Cardiac fibroblast (primary cell): ENCODE measurements at places on chromosomes 4 and X.

GRCh38 chr4:37908488-37909331 is 17.8 kb downstream of the TBC1D1 start:
- DNase-seq, result peak; percentile 81

GRCh38 chr4:169823685-169824084 is 65.9 kb upstream of the HPF1 start:
- peak; percentile 76 for DNase-seq

DNA sequence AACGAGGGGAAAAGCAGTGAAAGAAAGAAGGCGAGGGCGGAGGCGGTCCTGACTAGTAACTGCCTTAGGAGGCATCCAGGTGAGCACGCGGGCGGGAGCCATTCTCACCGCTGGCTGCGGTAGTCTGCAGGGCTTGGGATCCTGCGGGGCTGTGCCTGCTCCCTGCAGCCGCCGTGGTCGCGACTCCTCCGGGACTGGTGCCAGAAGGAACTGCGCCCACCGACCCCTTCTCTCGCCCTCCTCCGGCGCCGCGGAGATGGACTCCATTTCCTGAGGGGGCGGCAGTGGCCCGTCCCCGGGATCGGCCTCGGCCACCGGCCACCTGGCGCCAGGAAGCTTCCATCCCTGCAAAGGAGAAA is 543 bp downstream of the NFXL1 start:
- peak; percentile 1 for DNase-seq

- peak; percentile 3 for DNase-seq
Observed at GRCh38 chr4:55903577-55903976, 45.2 kb upstream of the CEP135 start.

DNA sequence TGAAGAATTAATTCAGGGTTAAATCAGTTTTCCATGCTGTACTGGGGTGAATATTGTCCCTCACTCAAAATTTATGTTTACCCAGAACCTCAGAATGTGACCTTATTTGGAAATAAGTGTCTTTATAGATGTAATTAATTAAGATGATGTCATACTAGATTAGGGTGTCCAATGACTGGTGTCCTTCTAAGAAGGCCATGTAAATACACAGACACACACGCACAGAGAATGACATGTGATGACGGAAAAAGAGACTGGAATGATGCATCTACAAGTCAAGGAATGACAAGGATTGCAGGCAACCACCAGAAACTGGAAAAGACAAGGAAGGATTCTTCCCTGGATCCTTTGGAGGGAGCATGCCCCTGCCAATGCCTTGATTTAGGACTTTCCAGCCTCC is 84.6 kb upstream of the GPR34 start:
- DNase-seq, result no peak
